Heart left ventricle (tissue), 16 donors: ENCODE measurements at places on chromosomes 16 and 17. TPM values are rescaled to one million over a fixed set of nuclear protein-coding genes. Genes with fewer than 3 reads are reported as not detected.

The TMEM98 gene
- total RNA-seq: 22.5 TPM

The NLRC5 gene
- total RNA-seq: 9.1 TPM

The DNAH17 gene
- not detected for total RNA-seq

The ZPBP2 gene
- total RNA-seq: not detected

The MILR1 gene
- total RNA-seq: 1.9 TPM

The MFSD11 gene
- 29.1 TPM for total RNA-seq

The HSD3B7 gene
- total RNA-seq: 7.1 TPM

The PRSS21 gene
- not detected for total RNA-seq

The GGA3 gene
- 25.8 TPM for total RNA-seq

The MC1R gene
- total RNA-seq: 1.9 TPM

The TPSD1 gene
- not detected for total RNA-seq

The PERCC1 gene
- not detected for total RNA-seq

The GINS2 gene
- total RNA-seq: 0.56 TPM

DNA sequence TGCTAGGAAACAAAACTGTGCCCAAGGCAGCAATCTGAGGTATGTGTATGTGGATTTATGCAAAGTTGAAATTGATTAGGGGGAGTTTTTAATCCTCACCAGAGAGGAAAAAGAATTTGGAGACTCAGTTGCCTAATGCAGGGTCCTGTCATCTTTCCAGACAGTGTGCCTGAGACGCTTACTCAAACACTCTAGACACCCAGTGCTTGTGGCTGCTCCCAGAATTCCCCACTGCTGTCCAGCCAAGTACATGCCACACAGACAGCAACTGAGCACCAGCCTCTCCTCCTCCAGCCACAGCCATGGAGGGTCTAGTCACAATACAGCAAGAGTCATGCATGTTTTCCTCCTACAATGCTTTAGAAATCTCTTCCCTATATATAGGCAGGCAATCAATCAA is 118.1 kb downstream of the HIC1 start:
- DNase-seq: no peak

DNA sequence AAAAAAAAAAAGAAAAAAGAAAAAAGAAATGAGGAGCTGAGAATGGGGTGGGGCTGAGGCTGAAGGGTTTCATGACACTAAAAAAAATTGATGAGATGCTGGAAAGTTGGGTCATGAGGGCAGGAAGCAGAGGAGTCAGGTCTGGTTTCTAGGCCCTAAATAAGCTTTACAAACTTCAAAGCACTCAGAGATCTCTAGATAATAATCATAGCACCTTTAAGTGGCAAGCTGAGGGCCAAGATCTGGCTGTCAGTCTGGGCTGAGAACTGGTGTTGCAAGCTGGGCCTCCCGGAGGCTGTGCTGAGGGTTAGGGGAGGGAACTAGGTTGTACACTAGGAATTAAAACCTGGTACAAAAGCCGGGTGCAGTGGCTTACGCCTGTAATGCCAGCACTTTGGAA is 6.4 kb downstream of the ZNF764 start:
- DNase-seq: no peak

- DNase-seq: no peak
These were observed 223.9 kb upstream of the TOX3 start for GRCh38 chr16:52770828-52771227.

GRCh38 chr17:55275894-55276804 is 11.4 kb downstream of the HLF start:
- DNase-seq: no peak

GRCh38 chr17:18968945-18969887 is 17.3 kb downstream of the SLC5A10 start:
- no peak for DNase-seq

DNA sequence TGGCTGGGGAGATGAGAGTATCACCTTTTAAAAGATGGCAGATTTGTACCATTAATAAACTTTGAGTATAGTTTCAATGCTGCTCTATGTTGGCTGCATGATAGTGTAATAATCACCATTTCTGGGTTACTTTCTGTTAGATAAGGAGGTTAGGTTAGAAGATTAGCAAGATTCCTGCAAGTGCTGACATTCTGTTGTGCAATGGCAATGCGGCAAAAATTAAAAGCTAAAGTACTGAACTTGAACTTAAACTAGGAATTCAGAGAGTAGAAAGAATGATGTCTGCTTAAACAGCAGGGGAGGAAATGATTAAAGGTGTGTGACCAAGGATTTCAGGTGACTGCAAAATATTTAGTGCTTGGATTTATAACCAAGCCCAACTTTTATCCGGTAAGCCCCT is 399.8 kb upstream of the MON1B start:
- DNase-seq: no peak

DNA sequence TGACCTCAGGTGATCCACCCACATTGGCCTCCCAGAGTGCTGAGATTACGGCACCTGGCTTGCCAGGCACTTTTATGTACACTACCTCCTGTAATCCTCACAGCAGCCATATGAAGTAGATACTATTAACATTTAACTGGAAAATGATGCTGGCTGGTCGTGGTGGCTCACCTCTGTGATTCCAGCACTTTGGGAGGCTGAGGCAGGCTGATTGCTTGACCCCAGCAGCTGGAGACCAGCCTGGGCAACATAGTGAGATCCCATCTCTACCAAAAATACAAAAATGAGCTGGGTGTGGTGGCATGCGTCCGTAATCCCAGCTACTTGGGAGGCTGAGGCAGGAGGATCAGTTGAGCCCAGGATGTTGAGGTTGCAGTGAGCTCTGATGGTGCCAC is 2.0 kb upstream of the MAPK3 start:
- no peak for DNase-seq

- no peak for DNase-seq
These were observed 491.9 kb upstream of the TOM1L1 start for GRCh38 chr17:54408731-54409130.

DNA sequence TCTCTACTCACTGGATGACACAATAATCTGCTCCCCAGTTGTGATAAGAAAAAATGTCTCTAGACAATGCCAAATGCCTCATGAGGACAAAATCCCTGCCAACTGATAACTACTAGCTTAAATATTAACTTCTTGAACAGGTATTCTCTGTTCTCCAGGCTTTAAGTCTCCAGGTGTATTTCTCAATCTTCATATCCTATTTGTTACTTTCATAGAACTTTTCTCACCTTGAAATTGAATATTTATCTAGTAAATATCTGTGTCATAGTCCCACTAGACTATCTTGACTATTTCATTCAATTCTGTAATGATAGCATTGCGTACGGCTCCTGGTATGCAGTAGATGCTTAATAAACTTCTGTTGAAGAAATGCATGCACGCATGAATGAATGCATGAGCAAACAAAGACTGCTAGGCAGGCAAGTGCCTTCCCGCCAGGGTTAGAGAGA is 15.9 kb downstream of the HSD17B2 start:
- no peak for DNase-seq

DNA sequence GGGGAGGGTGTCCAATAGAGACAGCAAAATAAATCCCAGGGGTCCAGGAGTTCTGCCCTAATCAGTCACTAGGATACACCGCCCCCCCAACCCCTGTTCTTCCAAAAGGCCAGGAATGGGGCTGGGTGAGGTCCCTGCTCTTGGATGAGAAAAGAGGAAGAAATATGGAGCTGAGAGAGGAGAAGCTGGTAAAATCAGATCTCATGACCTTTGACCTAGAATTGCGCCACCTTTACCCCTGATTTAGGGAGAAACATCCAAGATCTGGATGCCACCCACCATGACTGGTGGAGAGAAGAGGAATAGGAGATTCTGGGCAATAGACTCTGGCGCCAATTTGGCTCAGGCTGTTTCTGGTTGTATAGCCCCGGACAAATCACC is 707 bp upstream of the CACNB1 start:
- no peak for DNase-seq

DNA sequence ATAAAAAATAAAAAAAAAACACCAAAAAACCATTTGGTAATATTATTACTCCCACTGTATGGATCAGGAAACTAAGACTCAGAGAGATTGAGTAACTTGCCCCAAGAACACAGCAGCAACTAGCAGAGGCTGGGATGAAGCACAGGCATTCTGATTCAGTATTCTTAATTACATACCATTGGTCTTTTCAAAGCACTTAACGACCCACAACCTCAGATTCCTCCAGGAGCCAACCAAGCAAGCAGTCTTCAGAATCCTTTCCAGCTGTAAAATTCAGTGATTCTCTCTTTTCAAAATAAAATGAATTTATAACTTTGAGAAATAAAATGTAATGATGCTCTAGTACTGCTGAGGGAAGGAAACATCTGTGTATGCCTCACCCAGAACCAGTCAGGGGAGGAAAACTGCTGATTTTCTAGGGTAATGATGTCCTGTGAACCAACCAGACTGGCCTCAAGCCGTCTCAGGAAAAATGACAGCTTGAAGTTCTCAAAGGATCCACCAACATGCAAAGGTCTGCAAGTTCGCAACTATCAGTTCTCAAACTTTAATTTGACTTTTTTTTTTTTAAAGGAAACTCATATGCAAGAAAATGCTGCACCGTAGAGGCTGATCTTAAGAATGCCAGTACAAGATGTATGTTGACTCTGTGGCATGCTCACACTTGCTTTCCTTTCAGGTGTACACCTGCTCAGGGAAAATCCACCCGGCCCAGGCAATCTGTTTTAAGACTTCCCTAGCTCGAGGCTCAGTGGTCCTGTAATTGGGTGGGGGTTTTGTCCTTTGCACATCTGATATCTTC is 9.0 kb downstream of the CUEDC1 start:
- peak; percentile 8 for DNase-seq

GRCh38 chr17:8175795-8176196 is 384 bp downstream of the TMEM107 start:
- no peak for DNase-seq

- DNase-seq: peak; percentile 47
These were observed 104.6 kb downstream of the METRNL start for GRCh38 chr17:83183951-83184506.

- no peak for DNase-seq
These were observed 4.5 kb upstream of the PRDM7 start for GRCh38 chr16:90081606-90081970.

- no peak for DNase-seq
These were observed 100.9 kb upstream of the MON1B start for GRCh38 chr16:77090062-77090461.

DNA sequence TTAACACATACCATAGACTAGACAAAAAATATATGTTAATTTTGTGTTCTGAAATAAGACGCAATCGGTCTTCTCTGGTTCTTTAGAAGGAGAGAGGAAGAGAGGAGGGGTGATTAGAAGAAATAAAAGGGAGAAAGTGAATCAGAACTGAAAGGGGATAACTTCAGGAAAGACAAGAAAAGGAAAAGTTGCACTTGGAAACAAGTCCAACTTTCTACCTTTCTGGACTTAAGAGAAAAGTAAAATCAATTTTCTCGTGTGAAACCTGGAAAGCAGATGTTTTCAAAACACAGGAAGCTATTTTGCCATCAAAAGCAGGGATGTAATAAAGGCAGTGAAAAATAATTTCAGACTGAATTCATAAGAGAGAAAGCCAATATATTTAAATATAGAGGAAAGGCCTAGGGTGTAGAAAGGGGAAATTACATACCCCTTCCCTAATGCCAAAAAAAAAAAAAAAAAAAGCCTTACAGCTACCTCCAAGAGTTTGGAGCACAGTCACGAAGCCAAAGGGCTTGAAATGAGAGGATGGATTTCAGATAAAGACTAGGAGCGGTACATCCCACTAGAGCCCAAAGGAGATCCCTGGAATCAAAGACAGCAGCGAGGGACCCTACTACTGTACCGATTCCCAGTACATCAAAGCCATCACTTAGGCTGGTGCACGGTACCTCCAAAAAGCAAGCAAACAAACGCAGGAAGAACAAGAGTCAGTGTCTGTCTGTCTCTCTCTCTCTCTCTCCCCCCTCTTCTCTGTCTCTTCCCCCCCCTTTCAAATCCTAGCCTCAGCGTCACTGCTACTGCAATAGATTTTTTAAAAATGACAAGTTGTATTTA is 12.1 kb upstream of the ZFHX3 start:
- no peak for DNase-seq

DNA sequence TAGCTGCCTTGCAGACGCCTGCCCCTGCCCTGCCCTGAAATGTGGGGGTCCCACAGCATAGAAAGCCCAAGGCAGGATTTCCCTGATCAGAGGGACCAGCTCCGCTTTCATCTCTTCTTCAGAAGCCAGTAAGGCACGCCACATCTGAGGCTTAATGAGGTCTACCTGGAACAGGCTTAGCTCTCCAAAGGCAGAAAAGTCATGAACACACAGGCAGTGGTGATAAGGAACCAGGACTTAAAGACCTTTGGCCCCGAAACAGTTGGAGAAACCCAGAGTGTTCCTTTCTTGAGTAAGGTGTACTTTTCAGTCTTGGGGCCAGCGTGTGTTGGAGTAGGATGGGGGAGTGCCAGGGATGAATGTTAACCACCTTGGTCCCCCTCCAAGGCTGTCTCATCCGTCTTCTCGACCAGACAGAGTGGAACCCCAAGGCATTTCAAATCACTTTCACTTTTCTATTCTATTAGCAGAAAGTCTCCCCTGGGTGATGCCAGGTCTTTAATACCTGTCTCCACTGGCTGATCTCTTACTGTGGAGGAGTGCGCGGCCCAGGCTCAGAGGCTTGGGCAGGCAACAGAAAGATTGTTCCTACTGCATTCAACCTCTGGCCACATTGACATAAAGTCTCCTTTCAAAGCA is 43.9 kb downstream of the TMEM186 start:
- no peak for DNase-seq

DNA sequence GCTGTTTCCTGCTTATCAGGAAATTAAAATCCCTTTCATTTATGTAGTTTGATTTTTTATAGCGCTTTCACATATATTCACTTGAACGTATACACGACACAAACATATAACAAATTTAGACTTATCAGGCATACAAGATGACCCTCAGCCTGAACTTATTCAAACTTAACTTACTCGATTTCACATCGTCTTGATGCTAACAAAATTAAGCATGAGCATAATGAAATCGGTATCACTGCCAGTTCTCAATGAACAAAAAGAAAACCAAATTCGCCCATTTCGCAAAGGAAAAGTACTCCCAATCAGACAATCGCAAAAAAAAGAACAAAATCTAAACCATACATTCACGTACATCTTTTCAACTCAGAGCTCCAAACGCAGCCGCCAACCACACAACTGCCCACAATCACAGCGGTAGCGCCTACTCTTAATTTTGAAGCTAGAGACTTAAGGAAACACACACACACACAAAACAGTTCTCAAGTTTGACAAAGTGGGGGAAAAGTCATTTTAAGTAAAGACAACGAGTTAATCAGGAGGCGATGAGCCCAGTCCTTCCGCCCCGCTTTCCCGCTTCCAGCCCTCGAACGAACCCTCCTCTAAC is 1.1 kb downstream of the GJC1 start:
- DNase-seq: no peak

DNA sequence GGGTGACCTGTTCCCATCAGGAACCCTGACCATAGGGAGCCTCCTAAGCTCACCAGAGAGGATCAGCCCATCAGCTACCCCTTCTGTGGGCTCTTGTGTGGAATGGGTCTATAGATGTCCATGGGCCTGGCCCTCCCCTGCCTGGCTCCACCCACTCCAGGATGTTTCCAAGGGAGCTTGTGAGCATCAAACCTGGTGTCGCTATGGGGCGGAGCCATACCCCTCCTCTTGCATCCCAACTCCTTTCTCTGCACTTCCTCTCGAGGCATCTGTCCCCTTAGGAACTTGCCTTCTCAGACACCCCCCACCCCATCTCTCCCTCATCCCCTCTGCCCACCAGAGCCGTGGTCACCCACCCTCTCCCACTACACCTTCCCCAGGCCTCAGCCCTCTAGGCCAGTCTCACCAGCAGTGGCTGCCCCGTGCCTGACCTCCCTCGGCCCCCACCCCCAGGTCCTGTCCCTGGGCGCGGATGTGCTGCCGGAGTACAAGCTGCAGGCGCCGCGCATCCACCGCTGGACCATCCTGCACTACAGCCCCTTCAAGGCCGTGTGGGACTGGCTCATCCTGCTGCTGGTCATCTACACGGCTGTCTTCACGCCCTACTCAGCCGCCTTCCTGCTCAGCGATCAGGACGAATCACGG is 10.4 kb downstream of the KCNH6 start:
- no peak for DNase-seq

GRCh38 chr17:38341035-38341721 is 2.6 kb downstream of the GPR179 start:
- DNase-seq: peak; percentile 79
